ENCODE measurements at places on chromosomes 11 and 22. TPM values are rescaled to one million over a fixed set of nuclear protein-coding genes. Genes with fewer than 3 reads are reported as not detected.
A peak's percentile ranks its signal among the peaks of the same experiment; 100 is the strongest.

DNA sequence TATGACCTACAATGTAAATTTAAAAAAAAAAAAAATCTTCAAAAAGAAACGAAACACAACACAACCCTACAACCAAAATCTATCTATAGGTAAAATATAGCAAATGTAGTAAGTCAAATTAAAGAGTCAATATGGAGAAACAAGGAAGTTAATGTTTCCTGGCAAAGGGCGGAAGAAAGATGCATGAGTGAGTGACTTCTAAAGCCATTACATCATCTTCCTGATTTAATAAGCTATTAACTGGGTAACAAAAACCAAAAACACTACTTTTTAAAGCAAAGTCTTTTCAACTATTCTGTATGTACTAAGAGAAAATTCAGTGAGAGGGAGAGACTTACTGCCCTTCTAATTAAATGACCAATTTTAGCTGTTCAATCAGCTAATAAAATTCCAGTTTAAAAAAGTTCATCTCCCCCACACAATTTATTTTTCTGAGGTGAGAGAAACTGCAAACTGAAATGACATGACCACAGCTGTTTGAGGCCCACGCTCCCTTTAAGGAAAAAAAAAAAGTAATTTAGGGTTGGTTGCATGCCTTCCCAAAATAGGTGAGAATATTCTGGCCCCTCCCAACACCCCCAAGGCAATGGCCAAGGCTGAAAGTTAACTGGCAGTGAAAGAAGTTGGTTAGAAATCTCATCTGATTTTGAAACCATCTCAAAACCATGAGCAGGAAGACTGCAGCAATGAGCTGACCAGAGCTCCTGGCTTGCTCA is 5.9 kb downstream of the SF1 start:
- DNase-seq = no peak
- peaks cover 19% of the 10 kb centered on the region for H3K4me1 ChIP-seq
- H3K4me3 ChIP-seq = no peak overlapping the region
- no peaks in the 10 kb centered on the region for H3K27me3 ChIP-seq
- no peak overlapping the region for H3K27ac ChIP-seq

The CEP57 gene
- 40.7 TPM for total RNA-seq

DNA sequence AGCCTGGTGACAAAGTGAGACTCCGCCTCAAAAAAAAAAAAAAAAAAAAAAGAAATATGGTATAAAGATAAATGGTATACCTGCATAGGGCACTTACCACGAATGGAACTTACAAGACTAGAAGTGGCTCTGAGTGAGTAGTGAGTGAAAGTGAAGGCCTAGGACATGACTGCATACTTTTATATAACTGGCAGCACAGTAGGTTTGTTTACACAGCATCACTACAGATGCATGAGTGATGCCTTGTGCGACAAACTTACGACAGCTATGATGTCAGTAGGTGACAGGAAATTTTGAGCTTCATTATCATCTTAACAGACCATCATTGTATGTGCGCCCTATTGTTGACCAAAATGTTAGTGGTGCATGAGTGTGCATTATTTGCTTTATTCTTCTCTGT is 17.7 kb downstream of the XRCC6 start:
- DNase-seq = no peak
- H3K36me3 ChIP-seq = peaks cover 92% of the 10 kb centered on the region
- H3K4me1 ChIP-seq = no peaks in the 10 kb centered on the region
- H3K27me3 ChIP-seq = no peaks in the 10 kb centered on the region

The THY1 gene
- 7.4 TPM for total RNA-seq

DNA sequence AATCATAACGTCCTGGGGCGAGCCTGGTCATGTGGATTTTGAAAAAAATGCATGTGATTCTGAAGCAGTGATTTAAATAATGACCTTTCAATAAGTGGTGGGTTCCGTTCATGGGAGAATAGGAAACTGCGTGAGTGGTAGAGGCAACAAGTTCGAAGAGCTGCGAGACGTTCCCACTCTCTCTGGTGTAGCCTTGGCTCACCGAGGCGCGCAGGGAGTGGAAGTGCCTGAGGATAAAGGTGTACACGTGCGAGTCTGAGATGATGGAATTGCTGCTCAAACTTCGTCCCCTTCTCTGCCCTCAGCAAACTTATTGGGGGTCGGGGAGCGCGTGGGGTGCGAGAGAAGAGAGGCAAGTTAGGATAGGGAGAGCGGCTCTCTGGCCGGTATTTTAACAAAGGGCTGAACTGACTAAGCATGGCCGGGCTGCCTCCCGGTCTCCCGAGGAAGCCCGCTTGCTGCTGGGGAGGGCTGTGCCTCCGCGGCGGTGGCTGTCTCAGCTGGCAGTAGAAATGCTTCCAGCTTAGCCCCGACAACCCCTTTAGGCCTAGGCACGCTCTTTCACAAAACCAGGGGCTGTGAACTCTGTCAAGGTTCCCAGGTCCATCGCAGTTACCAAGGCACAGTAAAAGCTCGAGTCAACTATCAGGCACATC is 875 bp upstream of the STT3A start:
- H3K27ac ChIP-seq = peak overlapping the region; percentile 82
- peaks cover 8% of the 10 kb centered on the region for H3K4me1 ChIP-seq
- H3K4me3 ChIP-seq = peak overlapping the region; percentile 53
- no peak for DNase-seq
- no peaks in the 10 kb centered on the region for H3K36me3 ChIP-seq

The MYO18B gene
- total RNA-seq = 0.63 TPM

The PRRG4 gene
- not detected for total RNA-seq

- no peak overlapping the region for H3K27ac ChIP-seq
- no peak overlapping the region for H3K4me3 ChIP-seq
- H3K36me3 ChIP-seq = peaks cover 49% of the 10 kb centered on the region
- H3K4me1 ChIP-seq = no peaks in the 10 kb centered on the region
- no peaks in the 10 kb centered on the region for H3K27me3 ChIP-seq
These were observed 7.5 kb downstream of the LRFN4 start for GRCh38 chr11:66864172-66864901.

- H3K4me1 ChIP-seq = no peaks in the 10 kb centered on the region
- no peak overlapping the region for H3K27ac ChIP-seq
- DNase-seq = no peak
- no peak overlapping the region for H3K4me3 ChIP-seq
- H3K27me3 ChIP-seq = no peaks in the 10 kb centered on the region
These were observed 23.4 kb downstream of the HPS4 start for GRCh38 chr22:26460202-26460601.

DNA sequence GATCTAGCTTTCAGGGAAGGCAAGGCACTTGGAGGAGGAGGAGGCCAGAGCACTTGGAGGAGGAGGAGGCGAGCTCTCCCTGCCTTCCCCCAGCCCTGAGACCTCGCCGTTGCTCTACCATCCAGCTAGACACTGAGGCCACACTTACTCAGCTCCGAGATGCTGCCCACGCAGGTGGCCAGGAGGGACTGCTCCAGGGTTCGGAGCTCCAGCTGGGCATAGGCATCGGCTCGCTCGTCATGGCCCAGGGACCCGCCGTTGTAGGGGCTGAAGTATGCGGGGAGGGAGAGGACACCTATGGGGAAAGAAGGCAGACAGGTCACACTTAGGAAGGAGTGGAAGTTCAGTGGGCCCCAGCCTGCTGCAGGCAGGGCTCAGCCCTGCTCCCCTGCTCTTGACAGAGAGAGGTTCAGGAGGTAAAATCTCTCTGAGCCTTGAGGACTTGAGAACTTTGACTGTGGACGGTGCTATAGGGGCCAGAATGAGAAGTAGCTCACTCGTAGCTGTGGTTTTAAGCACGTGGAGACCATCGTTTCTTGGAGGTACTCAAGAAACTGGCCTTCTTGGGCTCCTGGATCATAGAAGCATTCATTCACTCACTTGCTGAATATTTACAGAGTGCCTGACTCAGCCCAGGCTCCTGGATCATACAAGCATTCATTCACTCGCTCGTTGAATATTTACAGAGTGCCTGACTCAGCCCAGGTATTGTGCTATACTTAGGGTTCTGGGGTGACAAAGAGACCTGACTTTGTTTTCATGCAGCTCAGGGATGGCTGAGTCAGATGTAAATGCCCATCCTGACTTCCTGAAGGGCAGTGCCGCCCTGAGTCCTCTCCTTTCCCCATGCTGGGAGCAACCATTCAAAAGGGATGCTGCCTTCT is 99.2 kb downstream of the NAT10 start:
- peaks cover 13% of the 10 kb centered on the region for H3K4me1 ChIP-seq
- H3K27me3 ChIP-seq = no peaks in the 10 kb centered on the region
- H3K27ac ChIP-seq = no peak overlapping the region
- H3K4me3 ChIP-seq = no peak overlapping the region
- peak; percentile 50 for DNase-seq

DNA sequence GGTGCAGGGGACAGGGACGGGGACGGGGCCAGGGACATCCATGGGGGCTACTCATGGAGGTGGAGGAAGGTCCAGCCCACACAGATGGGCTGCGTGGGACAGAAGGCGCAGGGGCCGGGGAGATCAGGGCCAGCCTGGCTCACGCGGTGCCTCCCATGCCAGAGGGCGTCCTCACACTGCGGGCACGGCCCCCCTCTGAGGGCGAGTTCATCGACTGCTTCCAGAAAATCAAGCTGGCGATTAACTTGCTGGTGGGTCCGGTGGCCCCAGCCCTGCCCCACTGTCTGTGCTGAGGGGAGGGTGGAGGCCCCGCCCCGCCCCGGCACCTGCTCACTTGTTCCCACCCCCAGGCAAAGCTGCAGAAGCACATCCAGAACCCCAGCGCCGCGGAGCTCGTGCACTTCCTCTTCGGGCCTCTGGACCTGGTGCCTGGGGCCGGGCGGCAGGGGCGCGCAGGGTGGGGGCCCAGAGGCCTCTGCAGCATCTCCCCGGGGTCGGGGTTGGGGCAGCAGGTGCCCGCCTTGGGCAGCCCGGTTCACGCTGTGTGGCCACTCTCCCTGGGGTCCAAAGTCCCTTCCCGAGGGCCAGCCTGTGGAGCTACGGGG is 15.8 kb downstream of the EPS8L2 start:
- no peak overlapping the region for H3K27ac ChIP-seq
- H3K4me3 ChIP-seq = no peak overlapping the region
- H3K36me3 ChIP-seq = no peaks in the 10 kb centered on the region
- no peak for DNase-seq
- H3K27me3 ChIP-seq = peaks cover 27% of the 10 kb centered on the region
- H3K4me1 ChIP-seq = no peaks in the 10 kb centered on the region

GRCh38 chr22:32846780-32847491 is 45.4 kb downstream of the TIMP3 start:
- no peak overlapping the region for H3K4me3 ChIP-seq
- H3K27me3 ChIP-seq = no peaks in the 10 kb centered on the region
- no peak overlapping the region for H3K27ac ChIP-seq
- no peaks in the 10 kb centered on the region for H3K4me1 ChIP-seq

- H3K36me3 ChIP-seq = no peaks in the 10 kb centered on the region
- no peaks in the 10 kb centered on the region for H3K27me3 ChIP-seq
- no peak overlapping the region for H3K27ac ChIP-seq
- no peak for DNase-seq
These were observed 487.8 kb downstream of the BUD13 start for GRCh38 chr11:116285026-116285425.

DNA sequence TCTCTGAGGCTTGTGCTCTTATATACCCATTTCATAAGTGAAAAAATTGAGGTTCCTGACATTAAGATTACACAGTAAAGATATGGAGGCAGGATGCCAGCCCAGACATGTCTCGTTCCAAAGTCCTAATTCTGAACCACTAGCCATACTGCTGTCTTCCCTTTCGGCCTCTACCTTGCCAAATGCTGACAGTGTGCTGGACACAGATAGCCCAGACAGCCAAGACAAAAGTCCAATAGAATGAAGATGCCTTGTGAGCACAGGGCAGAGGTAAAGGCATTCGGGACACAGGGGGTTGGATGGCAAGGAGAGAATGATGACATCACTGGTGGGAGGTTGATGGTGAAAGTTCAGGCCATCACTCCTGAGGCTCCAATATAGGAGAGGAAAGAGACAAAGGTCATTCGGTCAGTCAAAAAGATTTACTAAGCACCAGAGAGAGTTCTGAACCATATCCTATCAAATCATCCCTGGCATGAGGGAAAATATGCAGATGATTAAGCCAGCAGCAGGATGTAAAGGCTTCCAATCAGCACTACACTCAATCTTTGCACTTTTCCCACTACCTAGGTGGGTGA is 174.0 kb upstream of the MTMR2 start:
- peak overlapping the region; percentile 54 for H3K27ac ChIP-seq
- no peak for DNase-seq
- H3K36me3 ChIP-seq = no peaks in the 10 kb centered on the region
- H3K4me1 ChIP-seq = peaks cover 34% of the 10 kb centered on the region
- no peaks in the 10 kb centered on the region for H3K27me3 ChIP-seq

DNA sequence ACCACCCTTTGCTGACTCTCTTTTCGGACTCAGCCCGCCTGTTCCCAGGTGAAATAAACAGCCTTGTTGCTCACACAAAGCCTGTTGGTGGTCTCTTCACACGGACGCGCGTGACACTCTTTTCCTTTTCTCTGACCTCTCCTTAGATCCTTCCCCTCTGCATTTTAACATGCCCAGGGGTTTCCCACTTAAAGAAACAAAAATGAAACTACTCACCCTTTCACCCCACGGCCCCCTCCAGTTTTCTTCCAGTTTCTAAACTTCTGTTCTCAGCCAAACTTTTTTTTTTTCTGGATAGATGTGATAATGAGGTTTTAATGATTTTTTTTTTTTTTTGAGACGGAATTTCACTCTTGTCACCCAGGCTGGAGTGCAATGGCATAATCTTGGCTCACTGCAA is 32.8 kb upstream of the NUP50 start:
- peaks cover 29% of the 10 kb centered on the region for H3K36me3 ChIP-seq
- H3K27me3 ChIP-seq = no peaks in the 10 kb centered on the region
- no peak overlapping the region for H3K4me3 ChIP-seq
- no peak overlapping the region for H3K27ac ChIP-seq
- no peak for DNase-seq

DNA sequence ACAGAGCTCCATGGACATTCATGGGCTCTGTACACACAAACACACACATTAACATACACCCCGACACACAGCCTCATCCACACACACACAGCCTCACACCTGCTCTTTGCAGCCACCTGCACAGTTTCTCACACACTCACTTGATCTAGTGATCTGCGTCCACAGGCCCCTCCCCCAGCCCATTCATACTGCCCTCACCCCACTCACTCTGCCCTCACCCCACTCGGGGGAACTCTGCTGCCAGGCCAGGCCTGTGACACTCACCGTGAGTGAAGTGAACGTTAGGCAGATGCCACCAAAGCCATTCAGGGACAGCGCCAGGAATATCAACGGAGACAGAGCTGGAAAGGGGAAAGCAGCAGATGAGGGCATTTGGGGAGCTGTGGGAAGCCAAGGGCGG is 15.0 kb downstream of the SLC43A1 start:
- peaks cover 10% of the 10 kb centered on the region for H3K4me1 ChIP-seq
- H3K27me3 ChIP-seq = no peaks in the 10 kb centered on the region
- no peak overlapping the region for H3K4me3 ChIP-seq
- no peaks in the 10 kb centered on the region for H3K36me3 ChIP-seq
- DNase-seq = no peak
- H3K27ac ChIP-seq = no peak overlapping the region

The VSTM5 gene
- not detected for total RNA-seq

GRCh38 chr11:2995031-2995561 is 3.0 kb upstream of the NAP1L4 start:
- no peak for DNase-seq
- no peaks in the 10 kb centered on the region for H3K27me3 ChIP-seq
- H3K36me3 ChIP-seq = peaks cover 23% of the 10 kb centered on the region
- H3K4me1 ChIP-seq = peaks cover 14% of the 10 kb centered on the region
- H3K4me3 ChIP-seq = no peak overlapping the region

- H3K27ac ChIP-seq = no peak overlapping the region
- no peaks in the 10 kb centered on the region for H3K4me1 ChIP-seq
- H3K27me3 ChIP-seq = no peaks in the 10 kb centered on the region
- DNase-seq = no peak
- H3K36me3 ChIP-seq = no peaks in the 10 kb centered on the region
These were observed 40.4 kb downstream of the ACER3 start for GRCh38 chr11:76901144-76901543.

The MAP6 gene
- total RNA-seq = not detected

- DNase-seq = no peak
- no peak overlapping the region for H3K4me3 ChIP-seq
- no peaks in the 10 kb centered on the region for H3K36me3 ChIP-seq
- H3K27ac ChIP-seq = no peak overlapping the region
These were observed 24.1 kb downstream of the ZNRF3 start for GRCh38 chr22:28907311-28908008.

The CDC42BPG gene
- not detected for total RNA-seq

All from SJSA1 (cell line).